ENCODE measurements at places on chromosomes 13 and 19.

- DNase-seq = peak; percentile 44
Observed at GRCh38 chr13:28819735-28820098, 422 bp upstream of the MTUS2 start.

DNA sequence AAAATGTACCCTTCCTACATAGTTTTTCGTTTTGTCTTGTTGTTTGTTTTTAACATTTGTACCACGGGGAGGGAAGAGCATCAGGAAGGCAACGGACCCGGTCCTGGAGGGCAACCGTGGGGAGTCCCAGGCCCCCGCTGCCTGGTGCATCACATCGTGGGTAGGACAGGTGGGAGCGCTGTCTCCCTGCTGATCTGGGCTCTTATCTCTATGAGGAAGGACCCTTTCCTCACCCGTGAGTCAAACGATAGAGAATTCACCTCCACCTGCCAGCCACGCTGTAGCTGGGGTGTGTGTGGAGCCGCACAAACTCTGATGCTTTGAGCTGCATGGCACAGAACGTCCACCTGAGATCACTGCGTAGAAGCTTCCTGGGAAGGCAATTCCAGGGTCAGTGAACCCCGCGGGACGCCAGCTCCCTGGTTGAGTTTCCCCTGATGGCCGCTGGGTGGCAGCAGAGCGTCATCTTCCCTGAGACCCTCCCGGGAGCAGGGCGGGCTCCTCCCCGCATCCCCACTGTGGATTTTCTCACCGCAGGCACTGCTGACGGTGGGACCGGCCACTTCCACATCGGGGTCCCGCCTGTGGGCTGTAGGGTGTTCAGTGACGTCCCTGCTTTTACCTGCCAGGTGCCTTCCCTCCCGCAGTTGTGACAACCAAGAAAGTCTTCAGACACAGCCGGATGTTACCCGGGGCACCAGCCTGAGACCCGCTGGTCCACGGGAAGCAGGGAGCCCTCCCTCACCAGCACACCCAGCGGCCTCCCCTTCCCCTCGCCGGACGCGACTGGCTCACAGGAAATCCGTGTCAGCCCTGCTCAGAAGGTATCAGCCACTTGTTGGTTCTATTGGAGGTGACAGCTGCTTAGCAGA lies 54.7 kb downstream of the ZNF787 start:
- peak; percentile 70 for DNase-seq

DNA sequence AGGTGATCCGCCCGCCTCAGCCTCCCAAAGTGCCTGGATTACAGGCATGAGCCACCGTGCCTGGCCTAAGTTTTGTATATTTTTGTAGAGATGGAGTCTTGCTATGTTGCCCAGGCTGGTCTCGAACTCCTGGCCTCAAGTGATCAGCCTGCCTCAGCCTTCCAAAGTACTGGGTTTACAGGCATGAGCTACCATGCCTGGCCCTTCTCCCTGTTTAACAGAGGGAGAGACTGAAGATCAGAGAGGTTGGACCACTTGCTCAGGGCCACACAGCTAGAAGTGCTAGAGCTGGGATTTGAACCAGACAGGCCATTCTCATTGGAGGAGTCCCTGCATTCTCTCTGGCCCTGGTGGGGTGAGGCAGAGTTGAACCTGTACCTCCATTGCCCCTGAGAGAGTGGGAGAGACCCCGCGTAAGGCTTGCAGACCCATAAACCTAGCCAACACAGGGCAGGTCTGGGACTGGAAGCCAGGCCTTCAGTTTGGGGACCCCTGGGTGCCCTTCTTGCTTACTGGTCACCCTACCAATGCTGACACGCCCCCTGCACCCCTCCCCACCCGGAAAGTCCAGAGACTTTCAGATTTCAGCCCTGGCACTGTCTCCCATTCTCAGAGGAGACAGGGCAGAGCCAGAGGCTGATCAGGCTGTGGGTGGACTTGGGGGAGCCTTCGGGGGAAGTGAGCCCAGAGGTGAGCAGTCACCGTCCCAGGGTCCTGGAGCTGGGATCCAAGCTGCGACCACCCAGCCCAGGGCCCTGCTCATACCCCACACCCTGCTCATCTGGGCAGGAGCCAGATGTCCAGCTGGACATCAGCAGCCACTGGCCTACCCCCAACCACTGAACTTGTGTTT lies 13.3 kb downstream of the TTYH1 start:
- DNase-seq = no peak

DNA sequence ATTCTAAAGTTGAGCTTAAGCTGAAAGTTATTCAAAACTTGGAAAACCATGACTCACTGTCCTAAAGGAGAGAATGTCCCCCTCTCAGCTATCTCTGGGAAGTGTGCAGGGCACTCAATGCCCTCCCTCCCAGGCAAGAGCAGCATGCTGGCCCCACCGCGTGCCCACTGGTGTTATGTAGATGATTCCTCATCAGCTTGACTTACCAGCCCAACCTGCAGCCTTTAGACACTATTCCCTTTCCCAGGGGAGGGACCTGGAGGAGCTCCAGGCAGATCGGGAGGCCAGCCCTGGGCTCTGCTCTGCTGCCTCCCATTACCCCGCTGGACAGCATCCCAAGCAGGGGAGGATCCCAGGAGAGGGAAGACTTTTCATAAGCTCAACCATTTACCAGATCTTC lies 124.6 kb downstream of the FGF14 start:
- DNase-seq = no peak

DNA sequence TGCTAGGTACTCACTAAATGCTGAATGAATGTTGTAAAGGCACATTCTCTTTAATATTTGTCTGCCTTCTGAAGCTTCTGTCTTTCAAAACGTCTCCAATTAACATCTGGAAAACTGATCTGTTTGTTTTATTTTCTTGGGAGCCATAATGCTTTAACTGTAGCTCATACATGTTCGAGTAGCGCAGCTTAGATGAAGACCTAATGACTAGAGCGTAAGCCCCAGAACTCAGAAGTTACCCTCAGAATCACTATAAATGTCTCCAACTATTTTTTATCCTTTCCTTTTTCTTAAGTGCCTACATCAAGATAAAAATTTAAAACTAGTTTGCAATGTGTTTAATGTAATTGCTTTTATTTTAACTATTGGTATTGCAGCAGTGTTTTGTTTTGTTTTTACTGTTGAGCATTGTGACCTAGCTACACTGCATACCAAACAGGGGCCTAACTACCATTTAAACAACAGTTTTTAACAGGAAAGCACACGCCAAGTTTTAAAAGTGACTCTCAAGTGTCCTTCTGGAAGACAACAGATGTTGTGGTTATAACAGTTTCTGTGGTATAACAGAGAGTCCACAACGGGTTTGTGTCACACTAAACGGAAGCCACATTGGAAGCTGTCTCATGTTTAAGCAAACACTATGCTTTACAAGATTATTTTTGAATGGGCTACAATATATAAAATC lies 42.0 kb downstream of the MRPL57 start:
- no peak for DNase-seq

GRCh38 chr13:67285611-67286010 lies 55.5 kb upstream of the PCDH9 start:
- no peak for DNase-seq

GRCh38 chr13:44292545-44292944 lies 81.1 kb upstream of the SERP2 start:
- no peak for DNase-seq

GRCh38 chr13:60351326-60351725 lies 45.7 kb upstream of the TDRD3 start:
- no peak for DNase-seq

GRCh38 chr19:14530506-14530905 lies 1.1 kb downstream of the TECR start:
- DNase-seq = no peak

GRCh38 chr19:11652492-11652891 lies 55.2 kb downstream of the ZNF627 start:
- DNase-seq = no peak

- no peak for DNase-seq
Observed at GRCh38 chr13:27077451-27077850, 94.2 kb downstream of the USP12 start.

All from activated T-cell treated with anti-CD3 and anti-CD28 coated beads, Interleukin-2, amount 50 U/mL, for 1 hour (primary cell).